ENCODE measurements at places on chromosomes 3 and 15.

- no peak for DNase-seq
Observed at GRCh38 chr3:181635141-181635540, 76.6 kb upstream of the SOX2 start.

DNA sequence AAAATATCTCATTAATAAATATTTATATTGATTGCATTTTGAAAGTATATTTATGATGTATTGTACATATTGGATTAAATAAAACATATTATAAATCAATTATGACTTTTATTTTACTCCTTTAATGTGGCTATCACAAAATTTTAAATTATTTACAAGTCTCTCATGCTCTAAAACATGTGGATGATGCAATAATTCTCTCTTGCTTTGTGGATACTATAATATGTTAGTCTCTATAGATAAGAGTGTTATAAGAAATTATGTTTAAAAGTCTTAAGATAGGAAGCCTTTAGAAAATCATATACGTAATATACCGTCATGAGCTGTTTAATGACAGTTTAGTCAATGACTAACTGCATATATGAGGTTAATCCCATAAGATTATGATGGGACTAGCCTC, 547.4 kb upstream of the ALCAM start:
- DNase-seq, result no peak

GRCh38 chr3:138717348-138717747, 108.8 kb downstream of the FAIM start:
- no peak for DNase-seq

- DNase-seq, result no peak
Observed at GRCh38 chr15:21267671-21268395, 172.5 kb downstream of the POTEB3 start.

- no peak for DNase-seq
Observed at GRCh38 chr3:15502616-15503015, 18.9 kb downstream of the COLQ start.
